ENCODE measurements at places on chromosomes 11 and 22. TPM values are rescaled to one million over a fixed set of nuclear protein-coding genes. Genes with fewer than 3 reads are reported as not detected.

EMID1 gene
- total RNA-seq, result 1.5 TPM

PSMD13 gene
- total RNA-seq, result 235 TPM

OR4D5 gene
- not detected for total RNA-seq

MISFA gene
- 1.0 TPM for total RNA-seq

YPEL4 gene
- not detected for total RNA-seq

- DNase-seq, result peak; percentile 91
Observed at GRCh38 chr11:9568161-9568853, 5.2 kb upstream of the WEE1 start.

GRCh38 chr22:43310311-43310710, 32.9 kb downstream of the SCUBE1 start:
- DNase-seq, result no peak

GRCh38 chr11:65779919-65780769, 632 bp downstream of the AP5B1 start:
- DNase-seq, result peak; percentile 89

DNA sequence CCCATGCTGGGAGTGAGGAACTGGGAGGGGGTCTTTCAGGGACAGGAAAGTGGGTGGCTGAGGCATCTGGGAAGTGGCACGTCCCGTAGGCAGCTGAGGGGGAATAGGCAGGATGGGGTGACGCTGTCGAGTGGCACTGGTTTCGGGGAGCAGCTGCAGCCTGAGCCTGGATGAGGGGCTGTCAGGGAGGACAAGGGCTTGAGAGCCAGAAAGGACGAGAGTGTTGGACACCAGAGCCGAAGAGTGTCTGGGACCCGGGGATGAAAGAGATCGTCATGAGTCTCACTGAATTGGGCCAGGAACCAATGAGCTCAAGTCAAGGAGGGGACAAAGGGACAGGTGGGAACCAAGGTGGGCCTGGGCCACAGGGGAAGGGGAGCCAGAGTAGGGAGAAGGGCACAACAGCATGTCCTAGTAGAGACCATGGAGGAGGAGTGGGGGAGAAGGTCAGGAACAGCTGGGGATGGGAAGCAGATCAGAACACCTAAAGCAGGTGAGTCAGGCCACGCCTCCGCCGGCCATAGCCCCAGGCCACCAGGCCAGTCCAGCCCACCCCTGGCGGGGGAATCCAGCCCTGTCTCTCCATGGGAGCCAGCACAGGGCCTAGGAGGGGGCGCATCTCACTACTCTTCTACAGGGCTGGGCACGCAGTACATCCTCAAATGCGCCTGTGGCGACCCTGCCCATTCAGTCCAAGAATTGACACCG, 4.2 kb downstream of the RAB3IL1 start:
- no peak for DNase-seq

- no peak for DNase-seq
Observed at GRCh38 chr22:29290061-29290460, 16.4 kb upstream of the GAS2L1 start.

GRCh38 chr22:33962409-33962808, 42.1 kb upstream of the LARGE1 start:
- no peak for DNase-seq

Data from HT-29 (cell line).